ENCODE measurements at places on chromosomes 12 and 14.

DNA sequence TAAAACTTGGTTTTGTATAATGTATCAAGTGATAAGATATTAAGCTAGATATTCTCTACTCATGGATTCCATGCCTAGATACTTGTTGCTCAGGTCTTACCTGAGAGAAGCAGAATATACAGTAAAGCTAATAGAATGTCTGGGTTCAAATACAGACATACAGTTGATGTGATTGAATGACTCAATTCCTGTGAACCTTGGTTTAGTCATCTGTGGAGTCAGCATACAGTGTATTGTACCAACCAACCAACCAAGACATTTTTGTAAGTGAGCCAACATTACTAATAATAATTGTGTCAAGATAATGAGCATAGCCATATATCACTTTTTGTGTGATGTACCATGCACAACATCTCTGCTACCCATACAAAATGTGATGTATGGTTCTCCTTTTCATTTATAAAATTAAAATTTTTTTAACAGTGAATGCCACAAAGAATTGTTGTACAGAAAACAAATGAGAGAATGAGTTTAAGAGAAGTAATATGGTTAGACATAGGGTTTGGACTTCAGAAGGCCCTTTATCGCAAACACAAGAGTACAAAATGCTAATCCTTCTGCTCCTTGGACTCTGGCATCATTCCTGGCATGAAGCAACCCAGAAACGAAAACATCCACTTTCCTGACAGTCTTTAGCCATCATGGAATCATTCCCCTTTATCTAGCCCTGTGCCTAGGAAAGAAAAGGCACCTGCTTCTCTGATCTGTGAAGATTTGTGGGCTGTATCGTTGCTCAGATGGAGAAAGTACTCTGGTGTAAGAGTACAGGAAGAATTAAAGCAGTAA, 977.2 kb upstream of the USP15 start:
- no peak for DNase-seq

- DNase-seq: no peak
Measured at GRCh38 chr14:93857081-93857480, 68.8 kb upstream of the PRIMA1 start.

GRCh38 chr14:63745858-63746425, 18.1 kb upstream of the SGPP1 start:
- DNase-seq: no peak

GRCh38 chr12:130634866-130635265, 81.2 kb downstream of the RIMBP2 start:
- DNase-seq: no peak

DNA sequence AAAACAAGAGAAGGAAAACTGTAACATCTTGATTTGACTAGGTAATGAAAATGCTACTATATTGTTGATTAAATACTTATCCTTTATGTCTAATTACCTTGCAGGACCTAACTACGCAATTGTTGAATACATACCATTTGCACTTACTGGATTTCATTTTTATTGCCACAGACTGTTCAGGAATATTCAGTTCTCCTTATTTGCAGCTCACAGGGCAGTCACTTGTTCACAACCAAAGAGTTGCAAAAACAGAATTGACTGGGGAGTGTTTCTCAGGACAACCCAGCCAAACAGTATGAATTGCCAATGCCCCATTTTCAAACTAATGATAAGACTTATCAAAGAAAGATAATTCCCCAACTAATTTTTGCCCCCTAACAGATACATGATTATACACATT, 49.4 kb downstream of the CIT start:
- no peak for DNase-seq

All from mesendoderm (in vitro differentiated cells).